ENCODE measurements at places on chromosomes 16 and 17.

GRCh38 chr17:81390029-81390872 lies 5.0 kb upstream of the BAHCC1 start:
- DNase-seq, result no peak

GRCh38 chr17:44767493-44767892 lies 8.7 kb downstream of the ADAM11 start:
- no peak for DNase-seq

DNA sequence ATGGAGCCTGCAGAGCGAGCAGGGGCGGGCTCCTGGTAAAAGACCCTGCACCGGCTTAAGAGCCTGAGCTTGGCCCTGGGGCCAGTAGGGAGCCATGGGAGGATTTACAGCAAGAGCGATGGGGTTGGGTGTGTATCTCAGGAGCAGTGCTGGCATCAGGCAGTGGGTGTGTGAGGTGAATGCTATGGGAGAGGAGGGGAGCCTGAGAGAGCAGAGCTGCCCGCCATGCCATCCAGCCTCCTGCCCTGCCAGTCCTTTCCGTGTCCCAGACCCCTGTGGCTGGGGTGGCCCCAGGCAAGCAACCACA lies 23.3 kb downstream of the FAM83G start:
- no peak for DNase-seq

GRCh38 chr17:773467-774312 lies 8.4 kb downstream of the GLOD4 start:
- DNase-seq, result no peak

DNA sequence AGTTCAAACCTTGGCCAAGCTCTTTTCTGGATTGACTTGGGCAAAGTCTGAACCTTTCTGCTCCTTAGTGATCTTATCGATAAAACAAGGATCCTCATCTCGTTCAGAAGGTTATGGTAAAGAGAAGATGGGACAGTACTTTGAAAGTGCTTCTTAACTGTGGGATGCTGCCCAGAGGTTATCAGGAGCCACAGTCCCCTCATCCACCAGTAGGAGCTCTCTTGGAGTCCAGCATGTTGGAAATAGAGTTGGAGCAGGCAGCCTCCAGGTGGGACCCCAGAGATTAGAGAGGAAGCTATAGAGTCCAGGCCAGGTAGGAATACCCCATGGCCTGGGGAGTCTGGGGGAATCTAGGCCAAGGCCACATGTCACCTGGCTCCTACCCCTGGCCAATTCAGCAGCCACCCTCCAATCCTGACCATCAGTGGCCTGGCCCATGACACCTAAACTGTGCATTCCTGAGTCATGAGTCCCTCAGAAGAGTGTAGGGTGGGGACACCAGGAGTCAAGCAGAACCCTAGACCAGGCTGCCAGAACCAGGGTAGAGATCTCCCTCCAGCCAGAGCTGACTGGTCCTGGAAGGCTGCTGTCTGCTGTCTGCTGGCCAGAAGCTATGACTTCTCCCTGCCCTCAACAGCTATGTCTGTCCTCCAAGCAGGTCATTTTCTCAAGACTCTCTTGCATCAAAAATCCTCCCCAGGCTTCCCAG lies 144.3 kb downstream of the AIPL1 start:
- no peak for DNase-seq

- no peak for DNase-seq
Observed at GRCh38 chr16:71811261-71811803, 2.7 kb upstream of the AP1G1 start.

Data from AG04450 (cell line).